ENCODE measurements at places on chromosomes 3 and 15. TPM values are rescaled to one million over a fixed set of nuclear protein-coding genes. Genes with fewer than 3 reads are reported as not detected.
A peak's percentile ranks its signal among the peaks of the same experiment; 100 is the strongest.

DNA sequence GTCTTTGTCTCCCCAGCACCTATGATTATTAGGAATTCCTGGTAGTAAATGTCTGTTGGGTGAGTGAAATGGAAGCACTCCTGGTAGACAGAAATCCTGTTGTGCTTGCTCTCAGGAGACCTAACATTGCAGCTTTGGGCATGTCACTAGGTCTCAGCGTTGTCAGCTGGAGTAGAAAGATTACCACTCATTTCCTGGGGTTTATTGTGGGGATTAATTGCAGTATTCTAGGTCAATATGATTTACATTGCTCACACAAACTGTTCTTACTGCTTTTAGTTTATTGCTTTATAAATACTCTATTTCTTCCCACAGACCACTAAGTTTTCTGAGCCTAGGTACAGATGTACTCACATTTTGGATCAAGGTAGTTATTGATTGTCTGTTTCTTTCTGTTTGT is 5.1 kb downstream of the TSEN2 start:
- DNase-seq, result no peak

DNA sequence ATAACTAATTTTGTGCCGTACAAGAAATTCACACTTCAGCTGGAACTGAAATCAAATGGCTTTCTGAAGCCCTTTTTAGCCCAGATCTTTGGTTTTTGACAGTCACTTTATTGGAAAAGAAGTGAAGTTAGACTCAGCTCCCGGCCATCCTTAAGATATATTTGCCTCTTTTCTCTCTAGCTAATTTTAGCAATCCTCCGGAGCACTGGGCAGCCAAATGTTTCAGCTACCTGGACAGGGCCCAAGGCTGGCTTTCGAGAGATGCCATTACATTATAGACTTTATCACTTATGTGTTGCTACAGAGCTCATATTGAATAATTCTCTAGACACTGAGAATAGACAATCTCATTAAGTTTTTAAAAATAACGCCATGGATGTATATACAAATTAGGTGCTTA is 28.5 kb upstream of the RPL39L start:
- no peak for DNase-seq

Gene SCN11A
- 0.24 TPM for total RNA-seq

DNA sequence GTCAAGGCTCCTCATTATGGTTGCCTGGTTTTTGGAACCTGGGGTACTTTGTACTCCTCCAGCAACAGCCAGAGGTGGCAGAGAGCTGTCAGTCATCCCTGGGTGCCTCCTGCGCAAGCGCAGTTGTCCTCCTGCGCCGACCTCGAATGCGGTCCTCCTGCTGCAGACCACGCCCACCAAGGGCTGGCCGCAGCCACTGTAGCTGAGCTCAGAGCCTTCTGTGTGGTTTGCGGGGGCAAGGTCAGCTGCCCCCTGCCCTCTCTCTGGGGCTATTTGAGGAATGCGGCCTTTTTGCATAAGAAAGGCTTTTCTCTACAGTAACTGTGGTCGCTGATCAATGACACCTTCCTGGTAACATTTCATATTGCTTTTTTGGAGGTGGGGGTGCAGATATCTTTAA is 131.3 kb upstream of the SNRPN start:
- DNase-seq, result no peak

- no peak for DNase-seq
These were observed 31.4 kb upstream of the MANF start for GRCh38 chr3:51353691-51354090.

- no peak for DNase-seq
These were observed 996 bp downstream of the RABL3 start for GRCh38 chr3:120741320-120741719.

GRCh38 chr15:38690719-38691332 is 126.2 kb upstream of the RASGRP1 start:
- peak; percentile 82 for DNase-seq

Gene MYH15
- total RNA-seq, result not detected

DNA sequence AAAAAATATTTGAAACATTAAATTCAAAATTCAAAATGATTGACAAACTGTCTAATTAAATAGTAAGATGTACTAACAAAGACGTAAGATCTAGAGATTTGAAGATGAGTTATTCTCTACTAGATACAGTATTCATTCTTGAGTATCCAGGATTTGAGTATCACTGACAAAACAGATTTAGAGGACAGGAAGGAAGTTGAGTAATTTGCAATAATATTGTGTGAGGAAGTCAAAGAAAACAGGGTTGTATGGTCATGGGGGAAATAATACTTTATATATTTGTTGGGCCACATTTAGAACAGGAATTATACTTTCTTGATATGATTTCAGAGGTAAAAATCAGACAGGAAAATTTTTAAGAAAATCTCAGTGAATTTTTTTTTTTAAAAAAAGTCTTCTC is 393.1 kb upstream of the CDIN1 start:
- DNase-seq, result no peak

Gene THRB
- total RNA-seq, result 0.86 TPM

- DNase-seq, result no peak
These were observed 34.7 kb downstream of the NUP210 start for GRCh38 chr3:13385373-13385965.

GRCh38 chr15:96448923-96449322 is 118.4 kb downstream of the NR2F2 start:
- no peak for DNase-seq

Gene C2CD4B
- not detected for total RNA-seq
